ENCODE measurements at places on chromosomes 16 and 17. TPM values are rescaled to one million over a fixed set of nuclear protein-coding genes. Genes with fewer than 3 reads are reported as not detected.

DNA sequence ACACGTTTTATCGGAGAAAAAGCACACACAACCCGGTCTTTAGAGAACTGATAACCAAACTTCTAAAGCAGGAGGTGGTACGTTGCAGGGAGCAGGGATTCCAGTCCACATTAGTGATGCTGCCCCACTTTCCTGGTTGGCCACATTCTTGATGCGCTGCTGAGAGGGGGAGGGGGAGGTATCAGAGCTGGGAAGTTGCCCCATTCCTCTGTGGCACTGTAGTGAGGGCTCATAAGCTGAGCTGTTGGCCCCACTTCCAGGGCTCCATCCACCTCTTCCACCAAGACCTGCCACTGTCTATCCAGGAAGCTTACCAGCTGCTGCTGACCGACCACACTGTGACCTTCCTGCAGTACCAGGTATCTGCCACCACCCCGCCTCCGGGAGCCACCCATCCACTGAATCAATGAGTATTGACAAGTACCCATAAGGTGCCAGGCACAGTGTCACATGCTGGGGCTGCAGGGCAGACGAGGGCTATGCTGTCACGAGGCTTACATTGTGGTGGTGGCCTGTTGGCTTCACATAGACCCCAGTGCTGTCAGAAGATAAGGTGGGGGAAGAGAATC lies 1.1 kb downstream of the TSEN54 start:
- DNase-seq = no peak

GRCh38 chr16:63983401-63983800 lies 1138.5 kb downstream of the CDH11 start:
- DNase-seq = no peak

DNA sequence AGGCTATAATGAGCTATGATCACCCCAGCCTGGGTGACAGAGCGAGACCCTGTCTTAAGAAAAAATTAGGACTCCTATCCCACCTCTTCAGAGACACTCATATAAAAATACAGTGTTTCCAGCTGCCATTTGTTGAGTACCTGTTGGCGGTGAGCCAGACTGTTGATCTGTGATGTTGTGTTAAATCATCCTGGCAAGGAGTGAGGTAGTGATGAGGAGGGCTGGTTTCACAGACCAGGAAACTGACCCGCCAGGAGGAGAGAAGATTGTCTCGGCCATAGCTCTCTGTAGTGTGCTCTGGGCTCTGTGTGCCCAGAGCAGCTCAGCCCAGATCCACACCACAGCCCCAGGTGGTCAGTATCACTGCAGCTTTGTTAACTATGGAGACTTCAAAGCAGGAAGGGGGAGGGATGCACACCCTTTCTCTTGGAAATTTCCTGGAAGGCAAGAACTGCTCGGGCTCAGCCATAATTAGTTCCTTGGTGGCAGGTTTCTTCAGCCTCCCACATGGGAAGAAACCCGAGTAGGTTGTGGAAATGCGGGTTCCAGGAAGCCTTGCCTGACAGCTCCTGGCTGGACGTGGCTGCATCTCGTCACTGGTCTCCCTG lies 343.0 kb downstream of the SNX29 start:
- no peak for DNase-seq

SLC2A4 gene
- 7.7 TPM for total RNA-seq

ACSM3 gene
- total RNA-seq = 0.41 TPM

Data from thoracic aorta (tissue), 2 donors.